Activated naive CD4-positive, alpha-beta T cell treated with anti-CD3 and anti-CD28 coated beads, Interleukin-2, amount 50 U/mL, for 72 hours (primary cell): ENCODE measurements at places on chromosomes 2 and 18. TPM values are rescaled to one million over a fixed set of nuclear protein-coding genes. Genes with fewer than 3 reads are reported as not detected.

- no peak for DNase-seq
Measured at GRCh38 chr2:39732482-39732881, 46.6 kb downstream of the THUMPD2 start.

Gene NOSTRIN
- total RNA-seq, result not detected

Gene TMEM247
- not detected for total RNA-seq

GRCh38 chr2:208361077-208361441 is 45.5 kb upstream of the PTH2R start:
- DNase-seq, result no peak

DNA sequence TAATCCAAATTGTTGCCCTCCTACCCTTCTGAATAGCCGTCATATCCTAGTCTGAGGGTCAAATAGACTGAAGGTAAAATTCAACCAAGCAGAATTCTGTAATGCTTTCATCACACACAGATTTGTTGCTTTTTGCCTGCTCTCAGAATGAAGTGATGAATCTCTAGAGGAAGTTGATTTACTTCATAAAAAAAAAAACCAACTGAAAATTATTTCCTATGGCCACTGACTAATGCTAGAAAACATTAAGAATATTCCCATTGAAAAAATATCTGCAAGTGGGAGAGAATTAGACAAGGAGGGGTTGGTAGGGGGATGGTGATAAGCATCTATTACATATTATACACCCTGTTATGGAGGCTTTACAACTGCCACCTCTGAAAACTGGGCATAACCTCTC is 2.3 kb upstream of the IL1RL2 start:
- no peak for DNase-seq

Gene PRKD3
- total RNA-seq, result 18.1 TPM

DNA sequence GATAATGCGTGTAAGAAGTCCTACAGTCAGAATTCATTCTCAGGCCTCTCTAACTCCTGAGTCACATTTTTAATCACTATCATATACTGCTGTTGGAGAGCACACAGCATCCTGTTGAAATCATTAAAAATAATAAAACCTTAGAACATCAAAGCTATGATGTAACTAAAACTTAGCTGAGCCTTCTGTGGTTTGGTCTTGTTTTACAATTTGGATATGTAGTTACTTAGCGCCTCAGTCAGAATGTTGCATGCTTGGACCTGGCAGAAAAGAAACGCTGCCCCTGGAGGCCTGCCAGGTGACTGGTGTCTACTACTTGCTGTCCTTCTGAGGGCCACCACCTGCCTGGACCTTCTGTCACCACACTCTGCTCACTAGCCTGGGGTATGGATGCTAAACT is 261.1 kb upstream of the RASGRP3 start:
- no peak for DNase-seq

- DNase-seq, result no peak
Measured at GRCh38 chr2:445896-446295, 158.0 kb upstream of the ALKAL2 start.

GRCh38 chr2:127826047-127826446 is 15.1 kb upstream of the WDR33 start:
- DNase-seq, result no peak
